ENCODE measurements at places on chromosomes 1 and 21.

GRCh38 chr1:34908369-34908768 is 21.1 kb downstream of the DLGAP3 start:
- H3K36me3 ChIP-seq = no peaks in the 10 kb centered on the region
- no peak for DNase-seq
- H3K27me3 ChIP-seq = no peaks in the 10 kb centered on the region
- H3K4me3 ChIP-seq = no peak overlapping the region
- H3K27ac ChIP-seq = no peak overlapping the region

DNA sequence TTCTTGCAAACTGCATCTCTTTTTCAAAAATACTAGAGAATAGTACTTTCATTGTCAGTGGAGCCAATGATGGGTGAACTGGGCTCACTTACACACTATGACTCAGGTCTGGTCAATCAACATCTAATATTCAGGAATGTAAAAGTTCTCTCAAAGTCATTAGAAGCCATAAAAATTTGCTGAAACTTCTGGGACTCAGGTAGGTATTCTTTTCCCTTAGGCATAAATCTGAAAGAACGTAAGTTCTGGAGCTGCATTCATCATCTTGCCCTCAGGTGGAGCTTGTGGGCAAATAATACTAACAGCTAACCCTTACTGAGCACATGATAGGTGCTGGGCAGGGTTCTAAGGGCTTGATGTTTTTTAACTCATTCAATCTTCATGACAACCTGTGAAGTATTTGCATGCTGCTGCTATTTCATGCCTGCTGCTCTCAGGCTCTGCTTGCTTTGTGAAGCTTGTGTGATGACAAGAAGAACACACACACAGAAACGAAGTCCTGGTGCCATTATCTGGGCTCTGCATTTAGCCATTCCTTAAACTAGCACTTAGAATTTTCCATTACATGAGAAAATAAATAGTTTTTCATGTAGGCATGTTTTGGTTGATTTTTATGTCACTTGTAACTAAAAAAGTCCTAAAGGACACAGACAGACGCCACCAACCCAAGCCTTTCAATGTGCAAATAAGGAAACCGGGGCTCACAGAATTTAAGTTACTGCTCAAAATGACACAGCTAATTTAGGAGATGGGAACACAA is 394.2 kb upstream of the LYPLAL1 start:
- no peaks in the 10 kb centered on the region for H3K27me3 ChIP-seq
- no peaks in the 10 kb centered on the region for H3K36me3 ChIP-seq
- no peak overlapping the region for H3K4me3 ChIP-seq
- no peaks in the 10 kb centered on the region for H3K4me1 ChIP-seq
- no peak overlapping the region for H3K27ac ChIP-seq

DNA sequence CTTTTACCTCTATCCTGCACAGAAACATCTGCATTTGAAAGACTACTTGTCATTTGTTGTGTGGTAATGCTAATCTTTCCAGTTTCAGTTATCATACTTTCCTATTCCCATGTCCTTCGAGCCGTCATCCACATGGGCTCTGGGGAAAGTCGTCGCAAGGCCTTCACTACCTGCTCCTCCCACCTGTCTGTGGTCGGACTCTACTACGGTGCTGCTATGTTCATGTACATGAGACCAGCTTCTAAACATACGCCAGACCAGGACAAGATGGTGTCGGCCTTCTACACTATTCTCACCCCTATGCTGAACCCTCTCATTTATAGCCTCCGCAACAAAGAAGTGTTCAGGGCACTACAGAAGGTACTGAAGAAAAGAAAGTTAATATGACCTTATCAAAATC is 8.3 kb downstream of the OR2M4 start:
- no peak for DNase-seq
- no peaks in the 10 kb centered on the region for H3K36me3 ChIP-seq
- H3K4me3 ChIP-seq = no peak overlapping the region
- no peak overlapping the region for H3K27ac ChIP-seq
- no peaks in the 10 kb centered on the region for H3K27me3 ChIP-seq

DNA sequence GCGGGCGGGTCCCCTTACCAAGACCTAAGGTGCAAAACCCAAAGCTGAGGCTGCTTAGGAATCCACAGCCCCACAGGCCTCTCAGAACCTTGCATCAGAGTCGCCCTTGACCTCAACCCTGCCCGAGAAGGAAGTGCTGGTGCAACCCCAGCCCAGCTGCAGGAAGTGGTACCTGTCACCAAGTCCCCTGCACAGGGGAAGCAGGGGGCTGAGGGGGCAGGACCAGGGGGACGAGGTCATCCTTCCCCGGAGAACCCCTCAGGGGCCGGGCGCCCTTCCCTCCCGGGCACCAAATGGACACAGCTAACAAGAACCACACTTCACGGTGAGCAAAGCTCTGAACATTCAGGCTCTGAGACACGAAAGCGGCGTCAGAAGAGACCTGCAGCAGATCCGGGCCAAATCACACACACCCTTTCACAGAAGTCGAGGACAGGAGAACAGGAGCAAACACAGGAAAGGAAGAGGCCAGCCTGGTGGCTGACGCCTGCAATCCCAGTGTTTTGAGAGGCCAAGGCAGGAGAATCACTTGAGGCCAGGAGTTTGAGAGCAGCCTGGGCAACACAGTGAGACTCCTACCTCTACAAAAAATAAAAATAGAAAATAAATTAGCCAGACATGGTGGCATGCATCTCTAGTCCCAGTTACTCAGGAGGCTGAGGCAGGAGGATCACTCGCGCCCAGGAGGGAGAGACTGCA is 6.4 kb downstream of the ITGB2 start:
- no peaks in the 10 kb centered on the region for H3K27me3 ChIP-seq
- H3K27ac ChIP-seq = no peak overlapping the region
- no peak for DNase-seq
- H3K4me3 ChIP-seq = no peak overlapping the region
- no peaks in the 10 kb centered on the region for H3K36me3 ChIP-seq
- H3K4me1 ChIP-seq = peaks cover 26% of the 10 kb centered on the region

- H3K36me3 ChIP-seq = no peaks in the 10 kb centered on the region
- no peak for DNase-seq
- no peaks in the 10 kb centered on the region for H3K4me1 ChIP-seq
Measured at GRCh38 chr1:15449567-15449966, 7.0 kb upstream of the CELA2A start.

- peaks cover 6% of the 10 kb centered on the region for H3K4me1 ChIP-seq
- DNase-seq = no peak
- H3K27ac ChIP-seq = no peak overlapping the region
Measured at GRCh38 chr1:177306981-177307380, 136.2 kb downstream of the BRINP2 start.

DNA sequence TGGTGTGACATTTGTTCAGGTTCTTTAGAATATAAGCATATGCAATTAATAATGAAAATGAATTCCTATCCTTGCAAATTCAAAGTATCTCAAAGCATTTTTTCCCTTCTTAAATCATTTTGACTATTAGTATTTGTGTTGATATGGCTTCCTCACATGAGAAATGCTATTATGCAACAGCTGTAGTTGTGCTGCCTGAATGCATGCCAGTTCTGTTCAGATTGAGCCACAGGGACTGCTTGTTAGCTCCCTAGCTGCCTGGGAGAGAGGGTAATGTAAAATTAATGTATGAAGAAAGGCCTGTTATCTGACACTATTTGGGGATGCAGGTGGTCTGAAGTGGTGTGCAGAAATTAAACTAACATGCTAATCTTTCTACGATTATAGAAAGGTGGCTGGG is 45.5 kb downstream of the CACHD1 start:
- peak; percentile 80 for DNase-seq
- H3K36me3 ChIP-seq = no peaks in the 10 kb centered on the region
- H3K4me1 ChIP-seq = peaks cover 30% of the 10 kb centered on the region
- H3K4me3 ChIP-seq = no peak overlapping the region

- H3K4me3 ChIP-seq = no peak overlapping the region
- no peaks in the 10 kb centered on the region for H3K27me3 ChIP-seq
- no peaks in the 10 kb centered on the region for H3K36me3 ChIP-seq
- no peak for DNase-seq
- H3K4me1 ChIP-seq = no peaks in the 10 kb centered on the region
Measured at GRCh38 chr1:106646816-106647215, 409.7 kb upstream of the PRMT6 start.

DNA sequence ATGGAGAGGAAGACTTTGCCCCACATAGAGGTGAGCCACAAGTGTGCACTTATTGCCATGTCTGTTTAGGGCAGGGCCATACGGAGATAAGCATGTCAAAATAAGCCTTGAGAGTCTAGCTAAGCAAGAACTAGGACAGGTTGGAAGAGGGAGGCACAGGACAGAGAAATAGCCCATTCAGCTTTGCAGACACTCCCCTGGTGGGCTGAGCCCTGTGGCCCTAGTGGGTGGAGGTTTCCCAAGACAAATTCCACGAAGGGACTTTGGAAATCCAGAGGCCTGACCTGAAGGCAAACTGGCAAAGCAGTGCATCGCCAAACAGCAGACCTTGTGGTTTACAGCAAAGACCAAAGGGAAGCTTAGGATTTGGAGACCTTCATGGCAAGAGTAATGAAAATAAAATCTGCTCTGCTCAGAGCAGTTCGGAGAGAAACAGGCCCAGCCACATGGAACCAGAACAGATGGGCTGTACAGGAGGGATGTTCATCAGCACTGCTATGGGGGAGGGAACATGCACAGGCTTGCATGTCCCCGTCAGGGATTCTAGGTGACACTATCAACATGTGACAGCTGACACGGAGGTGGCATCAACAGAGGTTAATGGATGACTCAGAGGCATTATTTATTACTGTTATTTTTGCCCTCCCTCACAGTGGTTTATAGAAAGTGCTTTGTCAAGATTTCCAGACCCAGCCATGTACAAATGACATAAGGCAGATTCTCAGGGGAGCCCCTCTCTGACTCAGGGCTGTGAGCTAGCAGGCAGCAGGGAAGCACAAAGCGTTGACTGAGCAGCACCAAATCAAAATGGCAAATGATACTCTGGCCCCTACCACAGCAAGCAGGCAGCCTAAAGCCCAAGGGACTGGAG is 90.1 kb upstream of the IRF2BP2 start:
- no peaks in the 10 kb centered on the region for H3K27me3 ChIP-seq
- H3K36me3 ChIP-seq = no peaks in the 10 kb centered on the region
- H3K27ac ChIP-seq = peak overlapping the region; percentile 67
- H3K4me3 ChIP-seq = no peak overlapping the region

DNA sequence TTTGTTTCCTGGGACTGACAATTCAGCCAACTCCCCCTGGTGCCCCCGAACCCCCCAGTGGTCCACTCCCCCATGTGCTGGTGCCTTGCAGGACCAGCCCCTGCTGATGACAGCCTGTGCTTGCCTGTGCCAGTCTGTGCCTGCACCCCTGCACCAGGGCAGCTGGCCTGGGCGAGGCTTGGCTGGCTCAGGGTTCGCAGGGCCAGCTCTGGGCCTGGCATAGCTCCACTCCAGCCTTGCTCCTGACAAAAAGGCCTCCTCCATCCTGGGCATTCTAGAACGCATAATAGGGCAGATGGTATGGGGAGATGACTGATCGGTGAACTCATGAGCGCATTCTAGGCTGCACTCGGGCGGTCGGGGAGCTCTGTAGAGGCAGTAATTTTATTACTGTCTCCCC is 5.4 kb downstream of the CNTN2 start:
- H3K4me1 ChIP-seq = peaks cover under 1% of the 10 kb centered on the region
- H3K36me3 ChIP-seq = no peaks in the 10 kb centered on the region
- H3K4me3 ChIP-seq = no peak overlapping the region

DNA sequence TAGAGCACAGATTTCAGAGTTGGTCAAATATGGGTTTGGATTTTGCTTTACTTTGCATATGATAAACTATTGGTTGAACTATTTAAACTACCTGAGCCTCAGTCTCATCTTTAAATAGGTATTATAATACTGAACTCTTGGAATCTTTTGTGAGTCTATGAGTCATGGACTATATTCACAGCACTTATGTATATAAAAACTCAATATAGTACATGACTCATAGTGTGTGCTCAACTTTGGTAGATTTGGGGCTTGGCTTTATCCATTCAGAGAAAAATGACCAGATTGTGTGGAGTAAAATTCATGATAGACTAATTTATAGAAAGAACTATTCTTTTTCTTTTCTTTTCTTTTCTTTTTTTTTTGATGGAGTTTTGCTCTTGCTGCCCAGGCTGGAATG is 28.7 kb downstream of the FCRL3 start:
- H3K27ac ChIP-seq = no peak overlapping the region
- H3K27me3 ChIP-seq = no peaks in the 10 kb centered on the region
- H3K4me3 ChIP-seq = no peak overlapping the region
- no peaks in the 10 kb centered on the region for H3K4me1 ChIP-seq
- H3K36me3 ChIP-seq = no peaks in the 10 kb centered on the region
- no peak for DNase-seq

GRCh38 chr1:147561472-147561840 is 20.2 kb downstream of the BCL9 start:
- no peaks in the 10 kb centered on the region for H3K27me3 ChIP-seq
- DNase-seq = no peak
- H3K4me3 ChIP-seq = no peak overlapping the region
- no peaks in the 10 kb centered on the region for H3K4me1 ChIP-seq

GRCh38 chr21:45973475-45974072 is 8.0 kb upstream of the COL6A1 start:
- H3K4me1 ChIP-seq = peaks cover 65% of the 10 kb centered on the region
- no peaks in the 10 kb centered on the region for H3K36me3 ChIP-seq
- DNase-seq = peak; percentile 84
- H3K4me3 ChIP-seq = peak overlapping the region; percentile 48

DNA sequence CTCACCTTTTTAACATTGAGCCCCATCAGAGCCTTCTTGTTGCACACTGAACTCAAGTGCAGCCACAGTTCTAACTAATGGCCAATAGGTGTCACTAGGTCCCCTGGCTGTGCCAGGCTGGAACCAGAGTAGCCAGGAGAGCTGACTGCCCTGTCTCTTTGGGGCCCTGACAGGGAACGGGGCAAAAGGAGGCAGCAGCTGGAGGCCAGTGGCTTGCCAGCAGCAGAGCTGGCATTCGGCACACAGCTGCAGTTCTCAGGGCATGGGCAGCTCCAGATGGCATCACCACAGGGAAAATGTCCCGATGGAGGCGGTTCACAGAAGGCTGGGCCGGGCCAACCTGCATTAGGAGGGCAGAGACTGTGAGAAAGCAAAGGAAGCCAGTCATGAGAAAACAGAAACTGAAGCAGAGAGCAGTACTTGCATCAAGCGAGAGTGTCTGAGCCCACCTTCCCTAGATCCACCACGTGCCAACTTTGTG is 188.6 kb downstream of the FCRL5 start:
- peaks cover 4% of the 10 kb centered on the region for H3K27me3 ChIP-seq
- H3K27ac ChIP-seq = no peak overlapping the region
- no peak for DNase-seq
- H3K36me3 ChIP-seq = no peaks in the 10 kb centered on the region
- no peaks in the 10 kb centered on the region for H3K4me1 ChIP-seq
- no peak overlapping the region for H3K4me3 ChIP-seq

DNA sequence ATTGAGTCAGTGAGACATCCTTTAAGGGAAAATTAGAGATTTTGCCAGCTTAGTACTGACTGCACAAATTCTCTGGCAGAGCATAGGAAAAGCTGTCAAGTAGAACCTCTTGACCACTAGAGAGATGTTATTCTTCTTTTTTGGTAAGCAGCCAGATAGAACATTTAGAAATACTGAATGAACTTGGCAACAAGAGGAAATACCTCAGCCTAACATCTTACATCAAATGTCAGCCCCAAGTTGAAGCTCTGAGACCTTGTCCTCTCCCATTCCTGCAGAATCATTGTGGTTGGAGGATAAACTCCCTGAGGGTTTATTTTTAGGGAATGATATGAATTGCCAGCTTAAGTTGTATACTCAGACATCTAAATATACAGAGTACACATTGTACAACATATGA is 53.5 kb downstream of the MIGA1 start:
- peak overlapping the region; percentile 77 for H3K27ac ChIP-seq
- no peaks in the 10 kb centered on the region for H3K27me3 ChIP-seq
- H3K4me3 ChIP-seq = no peak overlapping the region
- H3K36me3 ChIP-seq = peaks cover 3% of the 10 kb centered on the region
- no peak for DNase-seq
- peaks cover 60% of the 10 kb centered on the region for H3K4me1 ChIP-seq
